NCI-H187 (cell line): ENCODE measurements at places on chromosomes 7 and 10.

DNA sequence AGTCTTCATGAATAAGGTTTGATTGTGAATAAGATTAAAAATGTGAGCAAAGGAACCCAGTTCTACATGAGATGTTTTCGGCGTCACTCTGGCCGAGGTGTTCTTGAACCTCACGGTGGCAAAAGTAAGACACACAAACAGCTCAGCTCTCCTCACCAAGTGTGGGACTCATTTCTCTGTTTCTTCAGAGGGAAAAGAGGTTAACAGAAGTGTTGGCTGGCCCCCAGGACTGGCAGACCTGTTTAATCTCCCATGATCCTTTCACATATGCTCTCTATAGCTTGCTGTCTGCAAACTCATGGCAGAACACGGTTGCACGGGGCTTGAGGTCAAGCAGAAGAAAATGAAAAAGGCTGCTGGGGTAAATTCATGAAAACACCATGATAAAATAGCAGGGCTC is 394.4 kb downstream of the CALN1 start:
- no peak for DNase-seq

- no peak for DNase-seq
Observed at GRCh38 chr10:47457826-47458225, 26.1 kb downstream of the ANXA8 start.

- DNase-seq, result no peak
Observed at GRCh38 chr10:77032188-77032570, 605.4 kb downstream of the KCNMA1 start.

DNA sequence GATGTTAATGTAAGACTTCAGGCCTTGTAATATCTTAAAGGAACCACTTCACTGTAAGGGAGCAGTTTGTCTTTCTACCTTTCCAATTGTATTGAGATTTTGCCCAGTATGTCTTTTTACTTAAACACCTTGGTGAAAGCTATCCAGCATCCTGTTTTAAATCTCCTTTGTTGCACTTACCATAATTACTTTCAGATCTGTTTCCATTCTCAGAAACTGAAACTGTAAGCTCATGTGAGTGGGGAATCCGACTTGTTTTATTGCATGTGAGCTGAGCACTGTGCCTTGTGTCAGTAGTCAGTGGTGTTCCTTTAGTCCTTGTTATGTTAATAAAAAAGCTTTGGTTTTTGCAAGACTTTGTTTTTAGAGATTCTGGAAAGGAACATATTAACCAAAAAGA is 42.2 kb downstream of the BMPR1A start:
- DNase-seq, result no peak

GRCh38 chr10:104146882-104147281 is 24.9 kb downstream of the SFR1 start:
- DNase-seq, result no peak

GRCh38 chr10:30781670-30782121 is 152.1 kb upstream of the LYZL2 start:
- no peak for DNase-seq
